Skin of body (tissue), 3 donors: ENCODE measurements at places on chromosomes 11 and 22. TPM values are rescaled to one million over a fixed set of nuclear protein-coding genes. Genes with fewer than 3 reads are reported as not detected.

BBOX1 gene
- total RNA-seq = 10.9 TPM

ANKK1 gene
- 1.6 TPM for total RNA-seq

EI24 gene
- 49.6 TPM for total RNA-seq

MB gene
- total RNA-seq = 21.4 TPM

GLYAT gene
- not detected for total RNA-seq

CCDC90B gene
- total RNA-seq = 43.1 TPM

ALDH3B1 gene
- 2.1 TPM for total RNA-seq

LMNTD2 gene
- total RNA-seq = 0.69 TPM

PARVA gene
- total RNA-seq = 23.0 TPM

FOXRED2 gene
- 6.7 TPM for total RNA-seq

MMP8 gene
- 8.4 TPM for total RNA-seq

TUBGCP6 gene
- 23.5 TPM for total RNA-seq

MS4A1 gene
- total RNA-seq = 0.39 TPM

SCN3B gene
- total RNA-seq = 3.6 TPM

FZD4 gene
- total RNA-seq = 41.4 TPM

HBE1 gene
- total RNA-seq = 27.0 TPM

SYT13 gene
- total RNA-seq = 0.30 TPM
